ENCODE measurements at places on chromosomes 6 and 20.

DNA sequence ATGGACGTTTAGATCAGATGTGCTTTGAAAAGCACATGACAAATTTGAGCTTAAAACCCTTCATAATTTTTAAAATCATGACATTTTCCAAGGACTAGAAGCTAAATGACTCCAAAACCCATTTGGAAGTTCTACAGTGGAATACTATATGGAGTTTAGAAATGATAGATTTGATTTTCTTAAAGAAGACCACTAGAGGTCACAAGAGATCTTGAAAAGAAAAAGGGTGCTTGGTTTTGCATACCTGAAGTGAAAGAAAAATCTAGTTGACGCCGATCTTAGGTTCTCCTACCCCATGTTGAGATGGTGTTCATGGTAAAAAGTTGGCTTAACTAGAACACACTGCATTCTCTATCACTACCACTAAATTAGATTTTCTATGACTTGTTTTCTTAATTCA lies 31.5 kb downstream of the CFAP61 start:
- no peak for DNase-seq

GRCh38 chr6:110421749-110422443 lies 6.5 kb upstream of the DDO start:
- no peak for DNase-seq

DNA sequence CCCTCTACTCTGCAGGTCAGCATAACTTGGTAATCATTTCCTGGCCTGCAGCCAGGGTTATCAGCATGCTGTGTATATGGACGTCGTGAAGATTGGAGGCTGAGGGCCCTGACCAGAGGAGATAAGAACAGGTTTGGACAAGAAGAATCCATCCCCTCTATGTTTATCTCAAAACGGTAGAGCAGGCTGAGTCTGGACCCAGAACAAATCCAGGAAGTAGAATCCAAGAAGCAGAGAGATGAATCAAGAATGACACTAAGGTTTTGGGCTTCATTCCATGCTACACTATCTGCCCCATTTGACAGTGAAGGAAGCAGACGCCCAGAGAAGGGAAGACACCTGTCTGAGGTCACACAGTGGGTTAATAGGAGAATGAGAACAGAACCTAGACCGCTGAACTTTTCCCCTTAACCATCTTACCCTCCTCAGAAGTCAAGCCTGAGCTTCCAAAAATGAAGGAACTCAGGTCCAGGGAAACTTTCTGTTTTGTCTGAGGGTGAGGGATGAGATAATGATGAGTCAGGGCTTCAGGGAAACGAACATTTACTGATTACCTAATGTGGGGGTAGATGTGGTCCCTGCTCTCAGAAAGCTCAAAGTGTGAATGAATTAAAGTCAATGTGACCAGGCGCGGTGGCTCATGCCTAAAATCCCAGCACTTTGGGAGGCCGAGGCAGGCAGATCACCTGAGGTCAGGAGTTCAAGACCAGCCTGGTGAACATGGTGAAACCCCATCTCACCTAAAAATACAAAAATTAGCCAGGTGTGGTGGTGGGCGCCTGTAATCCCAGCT lies 9.4 kb upstream of the COMMD7 start:
- DNase-seq: no peak

GRCh38 chr20:3559637-3560036 lies 88.8 kb downstream of the ATRN start:
- no peak for DNase-seq

DNA sequence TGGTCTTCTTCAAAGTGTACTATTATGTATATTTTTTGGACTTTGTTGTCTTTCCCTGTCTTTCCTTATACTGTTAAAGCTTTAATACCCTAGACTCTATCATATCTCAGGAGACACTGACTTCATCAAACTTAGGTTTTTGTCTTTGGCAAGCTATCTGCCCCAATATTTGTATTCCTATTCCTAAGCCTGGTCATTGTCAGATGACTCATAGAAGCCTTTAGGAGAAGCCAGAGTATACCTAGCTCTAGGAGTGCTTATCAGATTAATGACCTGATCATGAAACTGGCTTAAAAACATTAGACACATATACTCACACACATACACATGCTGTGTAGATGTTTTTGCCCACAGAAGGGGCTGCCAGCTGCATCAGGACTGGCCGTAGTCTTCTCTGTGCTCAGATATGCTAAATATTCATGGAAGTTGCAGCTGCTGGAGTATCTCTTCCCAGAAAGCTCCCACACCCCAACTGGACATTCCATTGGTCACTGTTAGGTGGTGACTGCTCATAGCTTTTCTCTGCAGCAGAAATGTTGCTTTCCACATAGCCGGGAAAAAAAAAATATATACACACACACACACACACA lies 102.0 kb downstream of the ANKS1A start:
- no peak for DNase-seq

DNA sequence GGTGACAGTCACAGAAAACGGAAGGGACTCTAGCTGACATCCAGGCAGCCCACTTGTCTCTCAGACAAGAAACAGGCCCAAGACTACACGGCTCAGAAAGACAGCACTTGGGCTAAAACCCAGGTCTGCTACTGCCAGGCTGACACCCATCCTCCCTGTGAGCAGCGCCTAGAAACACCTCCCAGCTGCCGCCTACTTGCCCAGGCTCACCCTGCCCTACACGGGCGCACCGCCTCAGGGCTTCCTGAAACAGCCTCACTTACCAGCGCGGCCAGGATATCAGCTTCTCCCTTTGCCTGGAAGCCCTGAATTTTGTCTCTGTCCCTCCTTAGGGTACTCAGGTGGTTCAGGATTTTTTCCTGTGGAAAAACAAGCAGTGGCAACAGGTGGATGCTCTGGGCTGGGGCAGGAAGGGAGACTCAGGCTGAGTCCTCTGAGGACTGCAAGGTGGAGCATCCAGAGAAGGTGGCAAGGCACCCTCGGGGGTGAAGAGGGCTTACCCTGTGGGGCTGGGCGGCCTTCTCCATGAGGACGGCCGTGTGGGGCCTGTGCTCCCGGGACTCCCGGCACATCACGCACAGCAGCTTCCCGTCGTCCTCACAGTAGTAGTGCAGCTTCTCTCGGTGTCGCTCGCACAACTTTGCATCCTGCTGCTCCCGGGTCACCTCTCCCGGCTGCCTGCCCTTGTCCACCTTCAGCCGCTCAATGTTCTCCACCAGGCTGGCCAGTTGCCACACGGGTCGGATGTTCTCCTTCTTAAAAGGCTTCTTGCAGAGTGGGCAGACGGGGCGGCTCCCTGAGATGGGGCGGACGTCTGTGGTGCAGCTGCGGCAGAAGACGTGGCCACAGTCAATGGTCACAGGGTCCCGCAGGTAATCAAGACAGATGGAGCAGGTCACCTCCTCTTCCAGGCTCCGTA lies 14.8 kb downstream of the TRIM26 start:
- no peak for DNase-seq

DNA sequence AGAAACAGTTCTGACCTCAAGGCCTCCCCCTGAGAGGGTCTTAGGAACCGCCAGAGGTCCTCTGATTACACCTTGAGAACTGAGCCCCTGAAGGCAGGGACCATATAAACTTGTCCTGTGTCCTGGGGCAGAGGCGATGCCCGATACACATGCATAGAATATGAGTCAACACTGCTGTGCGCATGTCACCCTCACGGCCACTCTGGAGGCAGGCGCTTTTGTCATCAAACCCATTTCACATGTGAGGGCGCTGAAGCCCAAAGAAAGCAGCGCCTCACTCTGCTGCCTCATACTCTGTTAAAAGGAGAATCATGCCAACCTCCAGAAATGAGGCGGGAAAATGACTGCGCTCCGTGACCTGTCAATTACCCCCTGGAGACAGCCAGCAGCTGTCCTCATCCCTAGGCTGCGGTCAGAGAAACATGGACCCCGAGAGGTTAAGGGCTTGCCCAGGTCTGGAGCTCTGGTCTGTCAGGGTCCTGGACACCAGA lies 158.3 kb downstream of the GRM4 start:
- DNase-seq: no peak

DNA sequence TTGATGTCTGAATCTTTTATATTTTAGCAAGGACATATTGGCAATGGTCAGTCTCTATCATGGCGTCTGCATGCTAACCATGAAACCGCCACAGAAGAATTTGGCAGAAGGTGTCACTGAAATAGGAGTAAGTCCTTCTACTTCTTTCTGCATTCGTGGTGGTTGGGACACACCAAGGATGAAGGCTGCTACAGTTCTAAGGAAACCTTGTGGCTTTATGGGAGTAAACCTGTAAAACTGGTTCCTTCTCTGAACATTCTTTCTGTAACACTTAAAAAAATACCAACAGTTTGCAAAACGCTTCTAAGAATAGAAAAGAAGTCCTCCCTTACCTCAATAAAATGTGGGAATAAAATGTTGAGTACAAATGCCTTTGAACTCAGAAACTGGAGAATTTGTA lies 195.3 kb downstream of the SLC24A3 start:
- no peak for DNase-seq

DNA sequence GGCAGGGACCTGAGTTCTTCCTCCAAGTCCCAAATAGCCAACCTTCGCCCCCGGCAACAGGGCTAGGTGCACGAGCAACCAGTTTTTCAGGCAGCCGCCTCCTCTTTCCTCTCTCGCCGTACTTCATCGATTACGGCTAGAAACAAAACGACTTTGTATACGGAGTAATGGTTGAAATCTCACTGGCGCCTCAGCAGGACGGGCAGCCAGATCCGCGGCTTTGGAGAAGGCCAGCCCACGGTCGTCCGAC lies 333 bp upstream of the SMIM13 start:
- DNase-seq: no peak

DNA sequence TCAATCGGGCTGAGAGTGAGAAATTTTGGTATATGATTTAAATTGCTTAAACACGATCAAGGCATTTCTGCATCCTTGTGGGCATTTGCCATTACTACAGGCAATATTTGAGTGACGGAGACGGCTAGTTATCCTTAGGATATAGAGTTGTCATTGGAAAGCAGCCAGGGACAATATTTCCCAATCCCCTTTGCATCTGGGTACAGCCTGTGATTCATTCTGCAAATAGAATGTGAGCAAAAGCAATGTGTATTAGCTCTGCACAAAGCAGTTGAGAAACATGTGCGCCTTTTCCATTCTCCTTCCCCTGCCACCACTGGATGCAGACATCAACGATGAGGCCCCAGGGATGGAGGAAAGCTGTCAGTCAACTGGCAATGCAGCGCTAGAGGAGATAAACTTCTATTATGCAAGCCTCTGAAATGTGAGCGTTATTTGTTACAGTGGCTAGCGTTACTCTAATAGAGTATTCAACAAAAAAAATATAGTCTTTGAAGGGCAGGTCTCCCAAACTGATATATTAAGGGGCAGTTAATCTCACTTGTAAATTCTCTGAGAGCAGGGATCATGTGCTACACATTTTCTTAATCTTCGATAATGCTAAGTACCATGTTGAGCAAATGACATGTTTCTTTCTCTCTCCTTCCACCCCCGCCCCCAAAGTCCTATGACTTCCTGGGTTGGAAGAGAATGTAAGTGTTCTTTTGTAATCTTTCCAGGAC lies 37.1 kb upstream of the NCOA3 start:
- DNase-seq: no peak

GRCh38 chr6:128111096-128111495 lies 210.2 kb upstream of the THEMIS start:
- DNase-seq: no peak

DNA sequence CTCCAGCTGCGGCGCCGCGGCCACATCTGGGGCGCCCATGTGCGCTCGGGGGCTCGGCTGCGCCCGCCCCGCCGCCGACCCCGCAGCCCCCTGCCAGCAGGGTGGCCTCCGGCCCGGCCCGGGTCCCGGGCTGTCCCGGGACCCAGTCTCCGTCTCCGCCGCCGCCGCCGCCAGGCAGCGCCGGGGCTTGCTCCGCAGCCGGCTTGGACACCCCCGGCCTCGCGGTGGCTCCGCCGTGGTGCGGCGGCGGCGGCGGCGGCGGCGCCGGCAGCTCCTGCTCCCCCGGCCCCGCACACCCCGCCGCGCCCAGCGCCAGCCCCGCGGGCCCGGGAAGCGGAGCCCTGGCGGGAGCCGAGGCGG lies 219 bp downstream of the ISM1 start:
- no peak for DNase-seq

- DNase-seq: no peak
Observed at GRCh38 chr6:143139239-143139784, 78.6 kb downstream of the AIG1 start.

DNA sequence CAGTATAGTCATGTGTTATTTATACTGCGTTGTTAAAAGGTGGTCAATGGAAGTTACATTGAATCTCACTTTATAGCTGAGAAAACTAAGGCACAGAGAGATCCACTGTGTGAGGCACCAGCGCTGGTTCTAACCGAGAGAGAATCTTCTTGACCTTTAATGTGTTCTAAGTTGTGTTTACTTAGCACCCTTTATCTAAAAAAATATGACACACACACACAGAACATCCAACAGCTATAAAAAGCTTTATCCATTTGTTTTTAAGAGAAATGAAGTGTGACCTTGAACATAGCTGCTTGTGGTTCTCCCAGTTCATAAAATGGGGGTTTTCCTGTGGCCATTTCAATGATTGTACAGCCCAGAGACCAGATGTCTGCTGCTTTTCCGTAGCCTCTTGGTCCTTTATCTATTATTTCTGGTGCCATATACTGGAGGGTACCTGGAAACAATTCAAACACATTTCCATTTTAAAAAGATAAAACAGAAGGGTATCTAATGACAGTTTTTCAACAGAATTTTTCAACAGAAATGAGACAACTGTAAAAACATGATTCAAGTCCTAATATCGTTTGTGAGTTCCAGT lies 54.8 kb upstream of the MAP7 start:
- no peak for DNase-seq

GRCh38 chr20:23456409-23456808 lies 3.7 kb upstream of the CST11 start:
- no peak for DNase-seq

- no peak for DNase-seq
Observed at GRCh38 chr6:6892744-6893583, 214.8 kb upstream of the RREB1 start.

GRCh38 chr20:51331481-51331880 lies 211.0 kb downstream of the NFATC2 start:
- DNase-seq: no peak

DNA sequence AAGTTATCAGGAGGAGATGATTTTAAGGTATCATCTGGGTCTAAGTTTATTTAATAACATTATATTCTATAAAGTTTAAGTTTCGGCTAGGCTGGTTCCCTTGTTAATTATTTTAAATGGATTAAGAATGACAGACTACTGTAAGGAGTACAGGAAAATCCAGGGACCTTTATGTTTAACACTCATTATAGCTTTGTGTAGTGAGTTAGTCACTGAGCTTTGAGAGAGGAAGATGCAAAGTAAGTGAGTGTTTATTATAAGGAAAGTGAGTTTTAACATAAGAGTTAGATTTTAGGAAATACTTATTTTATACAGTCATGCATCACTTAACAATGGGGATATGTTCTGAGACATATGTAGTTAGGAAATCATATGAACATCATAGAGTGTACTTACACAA lies 485.5 kb downstream of the MMUT start:
- DNase-seq: no peak

GRCh38 chr6:144785056-144785455 lies 499.9 kb downstream of the UTRN start:
- no peak for DNase-seq

DNA sequence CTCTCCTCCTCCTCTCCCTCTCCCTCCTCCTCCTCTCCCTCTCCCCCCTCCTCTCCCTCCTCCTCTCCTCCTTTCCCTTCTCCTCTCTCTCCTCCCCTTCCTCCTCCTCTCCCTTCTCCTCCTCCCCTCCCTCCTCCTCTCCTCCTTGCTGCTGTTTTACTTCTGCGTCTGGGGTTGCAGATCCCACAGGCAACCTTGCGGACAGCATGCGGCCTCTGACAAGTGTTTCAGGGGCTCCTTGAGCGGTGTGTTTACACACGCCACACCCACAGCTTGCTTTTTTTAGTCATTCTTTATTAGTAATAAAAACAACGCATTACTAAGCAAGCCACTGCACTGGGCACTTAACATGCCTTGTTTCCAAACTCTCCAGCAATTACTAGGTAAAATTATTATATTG lies 81.9 kb downstream of the TFAP2C start:
- DNase-seq: no peak

GRCh38 chr20:2295886-2296515 lies at the start of gene TGM3:
TGM3 (plus strand) TSS chr20:2296001; CDS start chr20:2296064, 63 bp downstream.
- DNase-seq: no peak
